ENCODE measurements at places on chromosomes 5 and 9.

DNA sequence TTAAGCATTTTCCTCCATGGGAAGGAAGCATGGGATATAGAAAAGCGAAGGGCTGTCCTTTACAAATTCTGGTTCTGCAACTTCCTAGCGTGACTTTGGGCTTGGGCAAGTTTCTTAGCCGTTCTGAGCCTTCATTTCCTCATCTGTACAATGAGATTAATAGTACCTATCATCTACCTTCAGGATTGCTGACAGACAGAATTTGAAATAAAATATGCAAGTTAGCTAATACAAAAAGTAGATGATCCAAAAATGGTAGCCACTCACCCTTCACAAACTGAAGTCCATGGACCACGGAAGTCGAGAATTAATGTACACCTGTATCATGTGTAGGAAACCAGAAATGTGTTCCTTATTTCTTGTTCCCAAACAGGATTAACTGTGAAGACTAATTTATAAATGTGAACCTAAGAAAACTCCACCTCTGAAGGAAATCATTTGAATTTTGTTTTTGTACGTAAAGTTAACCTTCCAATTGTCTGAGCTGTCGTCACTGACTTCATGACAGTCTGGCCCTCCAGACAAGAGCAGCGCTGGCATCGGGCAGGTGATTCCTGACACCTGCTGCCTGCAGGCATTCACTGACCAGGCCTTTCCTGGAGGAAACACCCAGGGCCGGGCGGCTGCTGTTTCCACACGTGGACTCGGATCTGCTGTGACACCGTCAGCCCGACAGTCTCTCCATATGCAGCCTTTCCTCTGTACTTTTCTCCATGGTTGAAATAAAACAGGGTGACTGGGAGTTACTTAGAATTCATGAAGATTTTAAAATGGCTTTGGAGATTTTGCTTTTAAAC, 63.4 kb downstream of the PSMB7 start:
- DNase-seq, result no peak

DNA sequence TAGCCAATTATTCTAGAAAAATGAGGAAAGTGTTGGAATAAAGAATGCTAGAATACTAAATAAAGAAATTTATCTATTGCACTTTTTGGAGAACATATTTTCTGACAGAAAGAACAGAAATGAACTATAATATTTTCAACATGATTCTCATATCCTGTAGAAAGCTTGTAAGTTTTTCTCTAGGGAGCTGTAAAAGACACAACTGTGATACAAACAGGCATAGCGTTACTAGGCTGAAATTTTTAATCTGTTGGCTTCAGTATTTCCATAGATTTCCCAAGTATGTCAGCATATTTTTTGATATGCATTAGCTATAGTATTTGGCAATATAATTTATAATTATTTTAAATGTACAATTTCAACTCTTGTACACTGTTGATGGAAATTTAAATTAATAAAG, 31.3 kb downstream of the ANXA1 start:
- no peak for DNase-seq

GRCh38 chr5:176697934-176698538, 50.8 kb downstream of the TSPAN17 start:
- no peak for DNase-seq

DNA sequence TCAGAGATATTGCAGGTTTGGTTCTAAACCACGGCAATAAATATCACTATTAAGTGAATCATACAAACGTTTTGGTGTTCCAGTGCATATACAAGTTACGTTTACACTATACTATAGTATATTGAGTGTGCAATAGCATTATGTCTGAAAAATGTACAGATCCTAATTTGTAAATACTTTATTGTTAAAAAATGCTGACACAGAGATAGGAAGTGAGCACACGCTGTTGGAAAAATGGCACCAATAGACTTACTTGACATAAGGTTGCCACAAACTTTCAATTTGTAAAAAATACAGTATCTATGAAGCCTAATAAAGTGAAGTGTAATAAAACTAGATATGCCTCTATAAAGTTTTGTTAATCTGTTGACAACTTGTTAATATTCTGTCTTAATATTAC, 16.0 kb downstream of the CFAP90 start:
- no peak for DNase-seq

- no peak for DNase-seq
Observed at GRCh38 chr5:113089653-113090335, 113.2 kb downstream of the DCP2 start.

GRCh38 chr9:109537288-109537687, 39.2 kb upstream of the PTPN3 start:
- DNase-seq, result no peak

- no peak for DNase-seq
Observed at GRCh38 chr9:81999806-82000205, 11.2 kb downstream of the SPATA31D1 start.
